Kidney epithelial cell (primary cell): ENCODE measurements at places on chromosomes 12 and 14.

- DNase-seq = no peak
Measured at GRCh38 chr12:119828300-119828699, 48.8 kb downstream of the CIT start.

DNA sequence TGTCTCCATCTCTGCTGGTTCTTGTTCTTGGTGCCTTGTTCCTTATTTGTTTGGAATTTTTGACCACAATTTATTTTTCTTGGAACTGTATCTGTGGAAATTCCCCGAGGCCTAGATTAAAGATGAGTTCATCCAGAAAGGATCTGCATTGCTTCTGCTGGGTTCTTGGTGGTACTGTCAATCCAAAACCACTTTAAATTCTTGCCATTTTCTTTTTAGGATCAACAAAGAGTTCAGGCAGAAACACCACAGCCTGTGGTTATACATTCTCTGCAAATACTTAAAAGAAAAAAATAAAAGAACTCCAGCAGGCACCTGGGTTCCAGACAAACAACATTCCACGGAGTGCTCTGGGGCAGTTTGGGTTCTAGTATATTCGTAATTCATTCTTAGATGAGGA, 6.0 kb upstream of the VAMP1 start:
- no peak for DNase-seq

DNA sequence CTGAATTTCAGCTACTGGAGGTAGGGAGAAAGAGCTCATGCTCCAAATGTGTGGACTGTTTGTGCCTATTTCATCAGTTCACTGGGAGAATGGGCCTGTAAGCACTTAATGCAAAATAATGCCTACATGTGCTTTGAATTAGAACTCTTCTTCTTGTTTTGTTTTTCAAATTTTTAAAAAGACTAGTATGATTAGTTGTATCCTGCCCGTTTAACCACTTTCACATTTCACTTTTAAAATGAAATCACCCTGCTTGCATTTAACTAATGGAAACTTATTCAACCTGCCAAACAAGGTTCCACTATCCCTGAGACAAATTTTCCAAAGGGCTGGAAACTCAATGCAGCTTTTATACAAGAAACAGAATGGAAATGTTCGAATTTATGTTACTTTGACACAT, 79.7 kb downstream of the SAMD4A start:
- no peak for DNase-seq

GRCh38 chr14:74620497-74620921, 8.5 kb upstream of the LTBP2 start:
- peak; percentile 100 for DNase-seq

GRCh38 chr12:49648712-49649003, 25.3 kb downstream of the PRPF40B start:
- DNase-seq = no peak

DNA sequence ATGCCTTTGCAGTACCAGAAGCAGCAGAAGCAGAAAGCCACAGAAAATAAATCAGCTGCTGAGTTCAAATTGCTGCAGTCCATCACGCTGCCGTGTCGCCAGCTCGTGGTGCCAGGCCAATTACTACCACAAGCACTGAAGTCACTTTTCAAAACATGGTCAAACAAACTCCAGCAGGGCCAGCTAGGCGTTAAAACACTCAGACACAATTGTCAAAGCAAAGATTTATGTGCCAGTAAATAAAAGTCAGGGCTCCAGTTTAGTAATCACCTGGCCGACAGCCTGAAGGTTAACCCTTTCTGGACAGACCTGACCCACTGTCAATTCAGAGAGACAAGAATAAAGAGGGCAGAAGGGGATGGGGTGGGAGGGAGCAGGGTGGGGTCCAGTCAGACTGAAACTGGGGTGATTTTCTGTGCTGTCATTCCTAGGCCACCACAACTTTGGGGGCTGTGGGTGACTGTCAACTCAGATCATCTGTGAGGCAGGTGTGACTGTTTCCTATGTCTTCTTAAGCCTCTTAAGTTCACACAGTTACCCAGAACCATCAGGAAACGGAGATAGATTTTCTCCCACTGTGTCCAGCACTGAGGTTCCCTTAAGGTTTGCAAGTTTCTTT, 109.8 kb upstream of the FUT8 start:
- no peak for DNase-seq

GRCh38 chr14:85273099-85273677, 256.8 kb upstream of the FLRT2 start:
- DNase-seq = no peak

DNA sequence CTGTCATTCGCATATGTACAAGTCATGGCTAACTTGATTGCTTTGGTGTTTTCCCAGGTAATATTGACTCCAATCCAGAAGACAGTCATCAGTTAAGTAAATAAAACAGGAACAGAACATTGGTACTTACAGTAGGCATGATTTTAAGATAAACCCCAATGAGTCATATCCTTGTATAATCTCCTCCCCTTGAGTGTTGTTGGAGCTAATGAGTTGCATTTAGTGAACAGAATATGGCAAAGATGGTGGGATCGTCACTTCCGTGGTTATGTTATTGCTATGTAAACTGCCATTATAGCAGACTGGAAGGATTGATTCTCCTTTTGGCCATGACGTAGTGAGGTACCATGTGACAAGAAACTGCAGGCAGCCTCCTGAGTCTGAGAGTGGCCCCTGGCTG, 102.2 kb downstream of the TMX1 start:
- DNase-seq = no peak

- DNase-seq = no peak
Measured at GRCh38 chr12:84756961-84757360, 155.6 kb downstream of the SLC6A15 start.

GRCh38 chr14:89544636-89545301, 127.7 kb upstream of the FOXN3 start:
- DNase-seq = no peak

DNA sequence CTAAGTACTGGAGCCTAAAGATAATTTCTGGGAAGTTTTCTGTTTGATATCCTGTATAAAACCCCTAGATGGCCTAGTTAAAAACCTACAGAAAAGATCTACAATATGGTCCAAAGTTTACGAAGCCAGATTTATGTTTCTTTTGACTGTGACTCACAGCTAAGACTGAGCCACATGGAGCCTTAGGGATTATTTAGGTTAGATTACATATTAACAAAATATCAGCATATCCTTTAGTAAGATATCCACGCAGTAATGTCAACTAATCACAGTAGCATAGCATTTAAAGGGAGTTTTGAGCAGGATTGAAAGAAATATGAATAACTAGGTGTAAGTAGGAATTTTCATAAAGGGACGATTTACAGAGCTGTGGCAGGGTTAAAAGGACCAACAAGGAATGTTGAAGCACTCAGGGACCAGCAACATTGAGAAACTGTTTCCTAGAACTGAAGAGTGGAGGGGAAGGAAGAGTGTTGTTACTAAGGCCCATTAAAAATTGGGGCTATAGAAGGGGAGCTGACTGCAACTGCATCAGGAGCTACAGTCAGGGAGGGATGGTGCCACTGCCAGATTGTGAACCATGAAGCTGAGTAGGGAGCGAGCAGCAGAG, 155.5 kb downstream of the DACT1 start:
- no peak for DNase-seq

GRCh38 chr12:47817272-47818006, 2.3 kb downstream of the HDAC7 start:
- no peak for DNase-seq
